ENCODE measurements at places on chromosomes 1 and 21.

- peaks cover 20% of the 10 kb centered on the region for H3K4me1 ChIP-seq
- no peak for DNase-seq
- H3K4me3 ChIP-seq: peak overlapping the region; percentile 20
- H3K36me3 ChIP-seq: no peaks in the 10 kb centered on the region
Measured at GRCh38 chr1:17011092-17011438, 663 bp downstream of the ATP13A2 start.

GRCh38 chr1:159996653-159997052, 35.1 kb downstream of the PIGM start:
- no peaks in the 10 kb centered on the region for H3K4me1 ChIP-seq
- H3K36me3 ChIP-seq: no peaks in the 10 kb centered on the region
- no peak for DNase-seq
- no peak overlapping the region for H3K4me3 ChIP-seq
- H3K27me3 ChIP-seq: peaks cover 15% of the 10 kb centered on the region

DNA sequence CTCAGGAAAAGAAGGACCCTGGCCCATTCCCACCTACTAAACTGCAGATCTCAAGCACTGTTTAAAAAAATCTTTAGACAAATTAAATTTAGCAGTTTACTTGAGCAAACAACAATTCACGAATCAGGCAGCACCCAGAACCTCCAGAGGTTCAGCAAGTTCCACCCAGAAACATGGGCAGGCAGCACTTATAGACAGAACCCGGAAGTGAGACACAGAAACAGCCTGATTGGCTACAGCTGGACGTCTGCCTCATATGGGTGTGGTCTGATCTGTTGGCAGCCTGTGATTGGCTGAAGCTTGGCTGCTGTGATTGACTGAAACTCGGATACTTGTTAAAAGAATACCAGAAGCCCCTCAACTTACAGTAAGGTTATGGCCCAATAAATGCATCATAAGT, 34.7 kb upstream of the COL6A2 start:
- H3K4me3 ChIP-seq: no peak overlapping the region
- no peak overlapping the region for H3K27ac ChIP-seq
- H3K4me1 ChIP-seq: no peaks in the 10 kb centered on the region
- no peaks in the 10 kb centered on the region for H3K36me3 ChIP-seq
- no peak for DNase-seq

DNA sequence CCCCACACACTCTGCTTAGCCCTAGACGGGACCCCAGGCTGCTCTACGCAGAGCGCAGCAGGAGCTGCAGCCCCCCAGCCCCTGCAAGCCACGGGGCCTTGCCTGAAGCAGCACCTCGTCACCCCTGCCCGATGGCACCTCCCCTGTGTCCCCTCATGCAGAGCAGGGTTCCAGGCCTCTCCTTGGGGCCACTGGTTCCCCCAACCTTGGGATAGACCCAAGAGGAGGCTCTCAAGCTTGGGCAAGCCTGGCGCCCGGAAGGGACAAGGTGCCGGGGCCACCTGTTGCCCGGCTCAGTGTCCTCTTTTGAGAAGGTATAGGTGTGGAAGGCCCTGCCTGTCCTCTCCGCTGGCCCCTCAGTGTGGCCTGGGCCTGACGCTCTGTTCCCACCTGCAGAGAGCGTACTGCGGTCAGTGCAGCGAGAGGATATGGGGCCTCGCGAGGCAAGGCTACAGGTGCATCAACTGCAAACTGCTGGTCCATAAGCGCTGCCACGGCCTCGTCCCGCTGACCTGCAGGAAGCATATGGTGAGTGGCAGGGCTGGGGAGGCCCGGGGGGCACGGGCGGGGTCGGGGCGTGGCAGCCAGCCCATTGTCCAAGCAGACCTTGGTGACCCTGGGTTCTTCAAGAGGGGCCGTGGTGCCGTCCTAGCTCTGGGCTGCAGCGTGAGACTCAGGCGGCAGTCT, 50.6 kb downstream of the FAAP20 start:
- no peak for DNase-seq
- H3K27me3 ChIP-seq: no peaks in the 10 kb centered on the region
- no peaks in the 10 kb centered on the region for H3K36me3 ChIP-seq
- H3K4me1 ChIP-seq: peaks cover 8% of the 10 kb centered on the region
- H3K27ac ChIP-seq: no peak overlapping the region
- no peak overlapping the region for H3K4me3 ChIP-seq

GRCh38 chr21:20388400-20388799, 609.8 kb upstream of the NCAM2 start:
- no peak for DNase-seq
- no peak overlapping the region for H3K27ac ChIP-seq
- no peak overlapping the region for H3K4me3 ChIP-seq

Data from endothelial cell of umbilical vein (primary cell).